ENCODE measurements at places on chromosomes 3 and 15.
A peak's percentile ranks its signal among the peaks of the same experiment; 100 is the strongest.

DNA sequence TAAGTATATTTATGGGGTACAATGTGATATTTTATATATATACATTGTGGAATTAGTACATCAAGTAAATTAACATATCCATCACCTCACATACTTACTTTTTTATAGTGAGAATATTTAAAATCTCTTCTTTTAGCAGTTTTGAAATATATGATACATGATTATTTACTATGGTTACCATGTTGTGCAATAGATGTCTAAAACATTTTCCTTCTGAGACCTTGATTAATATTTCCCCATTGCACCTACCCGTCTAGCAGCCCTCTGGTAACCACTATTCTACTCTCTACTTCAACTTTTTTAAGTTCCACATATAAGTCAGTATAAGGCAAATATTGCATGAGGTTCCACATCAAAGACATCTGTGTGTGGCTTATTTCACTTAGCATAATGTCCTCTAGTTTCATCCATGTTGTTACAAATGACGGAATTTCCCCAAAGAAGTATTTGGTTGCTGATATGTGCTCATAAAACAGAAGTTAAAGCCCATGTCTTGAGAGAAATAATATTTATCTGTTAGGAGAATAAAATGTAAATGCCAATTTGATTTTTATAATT is 29.6 kb upstream of the NFKBIZ start:
- DNase-seq: no peak

- DNase-seq: no peak
Measured at GRCh38 chr15:25771338-25771706, 91.8 kb downstream of the ATP10A start.

GRCh38 chr3:127764301-127764700 is 58.0 kb downstream of the MGLL start:
- no peak for DNase-seq

GRCh38 chr15:66298803-66299251 is 5.5 kb downstream of the DIS3L start:
- no peak for DNase-seq

GRCh38 chr3:12143949-12144504 is 14.7 kb downstream of the TIMP4 start:
- DNase-seq: no peak

DNA sequence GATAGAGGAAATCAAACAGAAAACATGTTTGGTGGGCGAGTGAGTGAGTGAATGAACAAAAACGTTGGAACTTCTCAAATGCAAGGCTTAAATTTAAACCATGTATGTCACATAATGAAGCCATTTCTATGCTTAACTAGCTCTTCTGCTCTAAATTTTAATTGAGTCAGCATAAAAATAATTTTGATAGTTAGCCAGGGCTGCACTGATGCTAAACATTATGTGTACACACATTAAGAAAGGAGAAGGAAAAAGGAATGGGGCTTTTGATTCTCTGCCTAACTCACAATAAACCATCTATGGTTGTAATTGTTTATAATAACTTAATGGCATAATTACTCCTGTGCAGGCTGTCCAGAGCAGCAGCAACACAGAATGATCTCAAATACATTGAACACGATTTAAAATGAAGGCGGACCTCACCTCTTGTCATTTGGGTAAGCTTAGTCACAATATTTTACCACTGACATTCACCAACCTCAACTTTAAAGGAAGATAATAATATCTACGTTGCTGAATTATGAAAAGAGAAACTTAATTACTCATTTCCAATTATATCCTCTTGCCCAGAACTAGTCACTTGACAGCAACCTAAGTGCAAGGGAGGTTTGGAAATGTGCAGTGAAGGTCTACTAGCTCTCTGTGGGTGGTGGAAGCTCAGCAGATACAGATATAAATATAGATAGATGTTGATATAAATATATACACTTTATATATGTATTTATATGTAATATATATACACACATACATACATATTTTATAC is 318.4 kb upstream of the TRIM42 start:
- no peak for DNase-seq

DNA sequence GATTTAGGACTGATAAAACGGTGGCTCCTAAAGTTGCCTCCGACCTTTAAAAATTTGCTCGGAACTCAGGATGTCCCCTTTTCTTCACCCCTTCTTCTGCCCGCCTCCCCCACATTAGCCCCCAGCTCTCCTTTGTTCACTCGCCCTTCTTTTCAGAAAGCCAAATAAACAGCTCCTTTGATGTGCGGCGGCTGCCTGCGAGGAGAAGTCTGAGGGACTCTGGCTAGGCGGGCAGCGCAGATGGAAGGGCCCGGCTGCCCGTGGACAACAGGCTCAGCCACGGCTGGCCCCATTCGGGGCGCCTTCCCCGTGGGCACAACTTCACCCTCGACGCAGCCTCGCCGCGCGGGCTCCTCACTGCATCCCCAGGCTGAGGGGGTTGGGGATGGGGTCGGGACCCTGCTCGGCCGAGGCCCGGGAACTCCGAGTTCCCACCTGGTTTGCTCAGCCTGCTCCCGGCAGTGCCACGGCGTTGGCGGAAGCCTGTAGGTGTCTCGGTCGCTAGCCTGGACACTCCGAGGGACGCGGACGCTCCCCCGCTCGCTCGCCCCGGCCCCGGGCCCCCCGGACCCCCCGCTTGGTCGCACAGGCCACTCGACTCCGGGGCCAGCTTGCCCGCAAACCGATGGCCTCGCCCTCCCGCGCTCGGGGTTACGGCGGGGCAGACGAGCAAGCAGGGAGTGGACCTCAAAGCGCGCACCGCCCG is 897 bp upstream of the TLE3 start:
- peak; percentile 19 for DNase-seq

- DNase-seq: no peak
Measured at GRCh38 chr3:85697156-85697555, 738.4 kb downstream of the CADM2 start.

GRCh38 chr3:99678023-99678422 is 39.6 kb downstream of the COL8A1 start:
- DNase-seq: no peak

DNA sequence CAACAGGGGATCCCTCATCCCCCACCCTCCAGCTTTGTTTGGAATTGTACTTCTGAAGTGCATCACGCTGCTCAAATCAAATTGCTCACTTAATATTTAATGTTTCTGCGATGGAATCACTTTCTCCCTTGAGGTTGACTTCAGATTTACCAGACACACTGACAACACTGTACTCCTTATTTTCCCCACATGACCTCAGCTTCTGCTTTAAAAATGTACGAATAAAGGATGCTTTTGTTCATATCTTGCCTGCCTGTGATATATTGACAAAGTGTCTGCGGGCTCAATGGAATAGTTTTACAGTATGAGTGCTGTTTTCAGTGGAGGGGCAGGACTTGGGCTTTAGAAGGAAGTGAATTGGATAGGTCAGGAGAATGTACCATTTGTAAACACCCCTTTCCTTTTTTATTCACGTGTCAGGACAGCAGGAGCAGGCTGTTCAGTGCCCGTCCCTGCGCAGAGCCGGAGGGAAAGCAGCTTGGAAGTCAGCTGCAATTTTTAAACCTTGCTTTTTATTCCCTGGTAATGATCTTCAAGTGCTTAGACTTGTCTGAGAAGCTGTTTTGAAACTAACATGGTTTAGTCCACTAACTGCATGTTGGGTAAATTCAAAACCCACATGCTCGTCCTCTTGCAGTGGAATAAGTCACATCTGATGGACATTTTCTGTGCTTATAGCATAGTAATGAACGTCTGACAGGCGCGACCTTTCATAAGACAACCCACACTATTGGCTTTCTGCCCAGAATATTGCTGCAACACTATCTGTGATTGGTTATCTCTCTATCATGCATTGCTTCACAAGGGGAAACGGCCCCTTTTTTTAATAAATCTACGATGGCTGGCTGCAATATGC is 29.9 kb downstream of the MBNL1 start:
- DNase-seq: no peak

- no peak for DNase-seq
Measured at GRCh38 chr3:111803123-111803593, 55.9 kb upstream of the PHLDB2 start.

DNA sequence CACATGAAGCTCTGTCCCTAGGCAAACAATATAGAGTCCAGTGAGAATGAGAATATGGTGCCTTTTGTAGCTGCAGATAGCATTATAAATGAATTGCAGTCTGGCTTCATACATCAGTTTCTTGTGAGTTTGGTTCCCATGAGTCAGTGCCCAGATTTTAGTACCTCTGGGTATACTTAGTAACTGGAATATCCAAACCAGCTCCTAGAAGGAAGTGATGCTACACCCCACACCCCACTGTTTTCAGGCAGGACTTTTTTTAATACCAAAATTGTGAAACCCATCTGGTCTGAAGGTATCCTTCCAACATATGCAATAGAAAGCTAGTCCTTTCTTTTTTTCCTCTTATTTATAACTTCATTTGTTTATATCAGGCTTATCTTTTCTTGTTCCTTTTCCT is 42.1 kb upstream of the FOXP1 start:
- no peak for DNase-seq

DNA sequence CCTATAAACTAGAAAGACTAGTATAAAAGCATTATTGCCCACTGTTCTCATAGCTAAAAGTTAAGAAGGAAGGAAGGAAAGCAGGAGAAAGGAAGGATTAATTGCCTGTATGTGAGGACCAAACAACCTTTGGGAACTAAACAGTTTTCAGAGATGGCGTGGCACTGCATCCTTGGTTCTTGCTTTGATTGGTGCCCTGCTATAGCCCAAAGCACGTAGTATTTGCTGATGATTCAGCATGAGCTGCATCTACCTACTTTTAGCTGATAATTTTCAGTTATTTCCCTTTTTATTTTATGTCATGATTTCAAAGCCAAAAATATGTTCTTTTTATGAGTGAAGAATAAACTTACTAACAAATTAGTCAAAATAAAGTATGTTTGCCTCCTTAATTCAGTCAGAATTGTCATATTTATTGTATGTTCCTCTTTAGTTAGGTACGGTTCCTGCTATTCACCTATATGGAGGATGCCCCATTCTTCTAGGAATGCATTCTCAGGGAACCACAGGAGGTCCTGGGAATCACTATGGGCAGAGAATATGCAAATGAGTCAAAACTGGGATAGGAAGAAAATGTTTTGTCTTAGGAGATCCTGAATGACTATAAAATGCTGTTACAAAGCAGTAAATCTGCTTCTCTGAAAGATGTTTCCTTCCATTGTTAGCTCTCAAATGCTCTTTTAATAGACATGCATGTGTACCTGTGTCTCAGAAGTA is 65.4 kb upstream of the THSD4 start:
- DNase-seq: no peak

DNA sequence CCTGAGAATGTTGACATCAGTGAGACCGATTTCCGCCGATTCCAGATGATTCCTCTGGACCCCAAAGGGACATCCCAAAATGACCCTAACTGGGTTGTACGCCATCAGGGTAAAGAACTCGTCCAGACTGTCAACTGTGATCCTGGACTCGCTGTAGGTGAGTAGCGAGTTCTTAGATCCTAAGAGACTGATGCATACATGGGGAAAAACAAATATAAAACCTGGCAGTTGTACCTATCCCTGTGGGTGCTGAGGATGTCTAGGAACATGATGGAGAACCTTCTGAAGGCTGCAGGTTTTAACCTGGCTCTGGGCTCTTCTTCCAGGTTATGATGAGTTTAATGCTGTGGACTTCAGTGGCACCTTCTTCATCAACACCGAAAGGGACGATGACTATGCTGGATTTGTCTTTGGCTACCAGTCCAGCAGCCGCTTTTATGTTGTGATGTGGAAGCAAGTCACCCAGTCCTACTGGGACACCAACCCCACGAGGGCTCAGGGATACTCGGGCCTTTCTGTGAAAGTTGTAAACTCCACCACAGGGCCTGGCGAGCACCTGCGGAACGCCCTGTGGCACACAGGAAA is 12.3 kb downstream of the THBS1 start:
- DNase-seq: no peak

DNA sequence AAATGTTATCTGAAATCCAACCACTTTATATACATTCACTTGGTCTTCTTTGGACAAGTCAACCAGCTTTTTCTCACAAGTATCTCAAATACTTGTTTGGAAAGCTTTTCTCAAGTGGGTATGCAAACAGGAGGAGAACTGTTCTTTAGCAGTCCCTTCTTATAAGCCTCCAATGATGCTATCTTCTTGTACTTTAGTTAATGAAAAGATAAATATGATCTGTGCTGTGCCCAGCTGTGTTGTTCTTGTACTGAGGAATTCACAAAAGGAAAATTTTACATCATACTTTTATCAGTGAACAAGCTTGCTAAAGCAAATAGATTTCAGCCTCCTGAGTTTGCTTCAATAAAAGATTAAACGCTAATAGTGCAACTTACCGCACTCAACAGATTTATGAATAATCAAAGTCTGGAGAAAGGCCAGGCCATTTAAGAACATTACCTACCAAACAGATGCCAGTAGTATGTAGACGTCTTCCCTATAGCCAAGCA is 395.2 kb downstream of the MECOM start:
- DNase-seq: no peak

GRCh38 chr3:27454914-27455313 is 29.3 kb downstream of the SLC4A7 start:
- DNase-seq: no peak

- DNase-seq: no peak
Measured at GRCh38 chr15:86164232-86164898, 84.7 kb downstream of the AGBL1 start.

DNA sequence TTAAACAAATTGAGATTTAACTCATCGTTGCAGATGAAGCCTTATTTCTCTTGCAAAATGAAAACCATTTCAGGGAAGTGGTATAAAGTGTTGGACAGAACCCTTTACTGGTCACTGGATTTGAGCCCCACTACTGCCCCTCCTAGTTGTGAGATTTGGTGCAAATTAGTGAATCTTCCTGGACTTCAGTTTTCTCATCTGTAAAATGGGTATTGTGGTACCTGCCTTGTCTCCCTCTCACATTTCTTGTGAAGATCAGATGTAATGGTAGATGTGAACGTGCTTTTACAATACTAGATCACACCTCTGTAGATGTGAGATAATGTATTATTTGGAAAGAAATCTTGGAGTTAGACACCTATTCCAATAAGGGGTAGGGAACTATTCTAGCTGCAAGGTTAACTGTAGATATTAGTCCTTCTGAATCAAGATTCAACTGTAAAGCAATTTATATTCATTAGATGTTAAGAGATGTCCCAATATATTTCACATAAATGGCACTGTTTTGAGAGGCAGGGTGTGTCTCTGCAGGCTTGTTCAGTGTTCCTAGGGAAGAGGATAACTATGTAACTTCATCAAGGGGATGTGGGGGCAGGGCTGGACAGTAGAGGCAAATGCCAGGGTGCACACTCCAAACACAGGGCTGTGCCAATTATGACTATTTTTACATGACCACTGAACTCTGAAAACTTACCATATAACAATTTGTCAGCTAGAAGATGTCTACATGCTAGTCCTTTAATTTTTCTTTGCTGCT is 112.4 kb upstream of the PFN2 start:
- no peak for DNase-seq

- no peak for DNase-seq
Measured at GRCh38 chr15:57146506-57147201, 228.2 kb downstream of the TCF12 start.

DNA sequence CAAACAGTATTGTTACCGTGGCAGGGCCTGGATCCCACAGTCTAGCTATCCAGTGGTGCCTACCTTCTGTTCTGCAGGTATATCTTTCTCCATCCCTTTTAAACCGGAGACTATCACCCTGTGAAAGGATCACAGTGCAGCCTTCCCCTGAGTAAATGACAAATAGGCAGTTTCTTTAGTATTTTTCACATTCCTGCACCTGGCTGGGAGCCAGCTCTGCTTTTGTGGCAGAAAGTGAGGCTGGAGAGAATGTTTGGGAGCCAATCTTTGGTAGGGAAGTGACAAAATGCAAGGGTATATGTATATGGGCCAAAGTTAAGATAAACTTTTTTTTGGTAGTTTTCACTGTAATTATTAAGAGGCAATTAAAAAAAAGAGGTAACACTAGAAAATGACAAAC is 54.8 kb downstream of the ARHGEF26 start:
- no peak for DNase-seq
